ENCODE measurements at places on chromosomes 2 and 18.

GRCh38 chr2:48059975-48060374, 153.7 kb upstream of the FBXO11 start:
- no peak for DNase-seq

DNA sequence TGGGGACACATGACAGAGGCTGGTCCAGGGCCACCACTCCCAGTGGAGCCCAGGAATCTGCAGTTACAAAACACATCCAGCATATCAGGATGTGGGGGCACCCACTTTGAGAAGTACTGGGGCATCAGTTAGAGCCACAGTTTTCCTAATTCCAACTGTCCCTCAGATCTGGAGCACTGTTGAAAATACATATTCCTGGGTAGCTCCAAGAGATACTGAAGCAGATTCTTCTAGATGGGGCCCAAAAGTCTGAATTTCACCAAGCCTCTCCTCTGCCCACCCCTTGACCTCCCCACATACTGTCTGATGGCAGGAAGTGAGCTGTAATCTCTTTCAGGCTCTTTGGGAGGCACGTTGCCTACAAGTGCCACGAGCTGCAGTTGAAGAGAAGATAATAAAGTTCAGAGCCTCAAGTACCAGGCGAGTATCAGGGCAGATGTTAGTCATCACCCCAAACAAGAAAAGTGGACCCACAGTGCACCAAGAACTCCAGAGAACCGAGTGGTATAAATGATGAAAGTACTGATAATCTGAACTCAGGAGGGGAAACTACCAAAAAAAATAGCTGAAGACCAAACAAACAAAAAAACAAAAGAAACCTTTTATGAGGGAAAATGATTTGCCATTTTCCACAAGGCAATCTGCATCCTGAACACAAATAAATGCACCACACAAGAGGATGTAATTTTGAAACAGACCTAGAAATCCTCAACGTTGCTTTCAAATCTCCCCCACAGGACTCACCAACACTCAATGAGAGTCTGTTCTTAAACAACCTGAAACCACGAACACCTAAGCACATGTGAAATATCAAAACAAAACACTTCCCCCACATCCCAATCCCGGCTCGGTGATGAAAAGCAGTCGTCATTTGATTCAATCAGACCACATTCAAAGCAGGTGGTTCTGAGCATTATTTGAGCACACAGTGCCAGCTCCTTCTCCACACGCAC, 98.7 kb downstream of the TCF4 start:
- no peak for DNase-seq

DNA sequence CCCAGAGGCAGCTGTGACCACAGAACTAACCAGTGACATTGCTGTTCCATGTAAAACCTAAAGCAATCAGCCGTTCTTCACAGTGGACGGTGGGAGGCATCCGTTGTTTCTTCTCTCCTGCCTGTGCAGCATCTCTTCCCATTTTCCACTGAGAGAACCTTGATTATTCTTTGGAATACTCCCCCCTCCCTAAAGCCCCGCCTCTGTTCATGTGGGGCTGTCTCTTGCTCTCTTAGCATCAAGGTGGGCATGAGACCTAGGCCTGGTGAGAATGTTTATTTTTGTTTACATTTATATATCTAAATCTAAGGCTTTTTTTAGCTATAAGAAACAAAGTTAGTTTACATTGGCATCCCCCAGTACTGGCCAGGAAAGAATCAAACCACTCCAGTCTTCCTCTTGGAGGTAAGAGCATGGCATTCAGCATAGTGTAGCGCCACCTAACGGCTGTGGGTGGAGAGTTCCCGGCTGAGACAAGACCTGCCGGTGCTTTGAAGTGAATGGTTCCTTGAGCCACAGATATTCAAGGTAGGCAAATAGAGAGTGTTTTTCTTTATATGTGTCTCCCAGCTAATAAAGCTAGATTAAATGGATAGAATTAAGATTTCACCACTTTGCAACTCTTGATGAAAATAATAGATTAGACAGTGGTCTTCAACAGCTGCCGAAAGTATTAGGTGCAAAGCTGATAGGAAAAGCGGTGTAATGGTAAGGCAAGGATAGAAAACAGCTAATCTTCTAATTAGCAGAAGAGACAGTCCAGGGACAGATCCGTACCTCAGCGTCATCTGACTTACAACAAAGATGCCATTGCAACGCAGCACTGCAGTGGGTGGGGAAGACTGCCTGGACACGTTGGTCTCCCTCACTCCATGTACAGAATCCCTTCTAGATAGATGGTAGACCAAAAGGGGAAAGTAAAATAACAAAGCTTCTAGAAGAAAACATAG, 219.6 kb upstream of the RAB12 start:
- DNase-seq: peak; percentile 49

DNA sequence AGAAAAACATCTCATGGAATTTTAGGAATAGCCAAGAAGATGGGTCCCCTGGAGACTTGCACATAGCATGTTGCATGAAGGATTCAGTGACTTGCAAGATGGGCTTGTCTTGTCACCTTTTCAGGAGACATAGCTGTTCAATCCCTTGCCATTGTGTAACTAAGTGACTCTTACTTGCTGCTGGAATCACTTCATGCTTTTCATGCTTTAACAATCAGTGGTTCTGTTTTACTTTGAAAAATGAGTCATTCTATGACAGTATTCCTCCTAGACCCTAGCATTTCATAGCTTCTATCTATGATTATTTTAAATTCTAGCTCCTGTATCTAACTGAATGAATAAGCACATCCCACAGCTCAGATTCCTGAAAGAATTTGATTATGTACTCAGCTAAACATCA, 2.8 kb downstream of the KYNU start:
- DNase-seq: no peak

- DNase-seq: no peak
These were observed 24.7 kb downstream of the ATAD2B start for GRCh38 chr2:23901966-23902846.

GRCh38 chr2:176109192-176109901, 2.3 kb downstream of the HOXD11 start:
- no peak for DNase-seq

GRCh38 chr2:189192766-189193165, 13.2 kb upstream of the COL5A2 start:
- no peak for DNase-seq

GRCh38 chr18:376311-376710, 108.5 kb upstream of the THOC1 start:
- no peak for DNase-seq

DNA sequence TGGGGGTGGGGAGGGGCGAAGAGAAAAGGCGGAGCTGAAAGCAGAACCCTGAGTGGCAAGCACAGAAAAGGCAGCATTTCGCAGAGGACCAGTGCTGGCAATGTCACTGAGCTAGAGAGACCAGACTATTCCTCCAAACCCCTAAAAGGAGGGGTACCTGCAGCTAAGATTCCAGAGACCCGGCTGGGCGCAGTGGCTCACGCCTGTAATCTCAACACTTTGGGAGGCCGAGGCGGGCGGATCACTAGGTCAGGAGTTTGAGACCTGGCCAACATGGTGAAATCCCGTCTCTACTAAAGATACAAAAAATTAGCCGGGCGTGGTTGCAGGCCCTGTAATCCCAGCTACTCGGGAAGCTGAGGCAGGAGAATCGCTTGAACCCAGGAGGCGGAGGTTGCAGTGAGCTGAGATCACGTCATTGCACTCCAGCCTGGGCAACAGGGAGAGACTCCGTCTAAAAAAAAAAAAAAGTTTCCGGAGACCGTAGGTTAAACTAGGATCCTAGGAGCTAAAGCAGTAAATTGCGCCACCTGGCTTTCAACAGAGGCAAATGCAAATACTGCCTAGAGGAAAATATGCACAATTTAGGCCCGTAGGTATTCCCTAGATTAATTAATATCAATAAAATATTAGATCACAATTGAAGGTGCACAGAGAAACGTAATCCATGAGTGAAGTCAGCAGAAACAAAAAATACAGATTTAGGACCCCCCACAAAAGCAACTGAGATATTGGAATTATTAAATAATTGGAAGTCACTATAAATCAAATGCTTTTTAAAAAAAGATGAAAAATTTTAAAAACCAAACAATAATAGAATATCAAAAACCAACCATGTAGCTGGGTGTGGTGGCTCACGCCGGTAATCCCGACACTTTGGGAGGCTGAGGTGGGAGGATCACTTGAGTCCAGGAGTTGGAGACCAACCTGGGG, 4.9 kb downstream of the UCN start:
- peak; percentile 86 for DNase-seq

GRCh38 chr2:69041214-69041613, 28.2 kb downstream of the ANTXR1 start:
- DNase-seq: no peak

DNA sequence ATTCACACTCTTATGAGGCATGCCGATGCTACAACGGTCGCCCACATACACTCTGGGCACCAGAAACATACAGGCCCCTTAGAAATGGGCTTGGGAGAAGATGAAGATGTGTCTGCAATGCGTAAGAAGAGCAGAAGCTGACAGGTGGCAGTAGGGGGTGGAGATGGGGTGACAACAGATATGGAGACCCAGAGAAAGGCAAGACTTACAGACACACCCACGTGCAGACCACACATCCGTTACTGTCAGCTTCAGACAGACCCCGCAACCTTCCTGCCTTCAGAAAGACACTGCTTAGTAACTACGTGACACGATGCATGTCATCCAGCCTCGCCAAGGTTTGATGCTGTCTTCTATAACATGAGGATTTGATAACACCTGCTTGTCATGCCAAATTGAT, 89.5 kb downstream of the ZFP36L2 start:
- DNase-seq: no peak

DNA sequence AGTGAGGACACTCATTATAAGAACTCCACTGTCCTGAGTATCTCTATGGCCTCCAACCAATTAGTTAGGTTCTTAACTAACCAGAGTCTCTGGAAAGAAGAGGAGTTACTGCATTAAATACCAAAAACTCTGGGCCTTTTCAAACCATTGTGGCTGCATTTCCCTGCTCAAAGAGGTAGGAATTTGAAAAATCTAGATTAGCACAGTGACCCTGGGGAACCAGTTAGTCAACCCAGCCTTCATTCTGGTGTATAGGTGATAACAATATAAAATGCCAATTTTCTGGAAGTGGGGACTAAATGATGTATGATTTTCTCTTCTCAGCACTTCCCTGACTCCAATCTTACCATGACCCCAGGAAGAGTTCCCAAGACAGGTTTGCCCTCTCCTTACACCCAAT, 287.8 kb upstream of the SETBP1 start:
- DNase-seq: no peak

- DNase-seq: no peak
These were observed 122.4 kb upstream of the LINC00305 start for GRCh38 chr18:64271246-64271645.

DNA sequence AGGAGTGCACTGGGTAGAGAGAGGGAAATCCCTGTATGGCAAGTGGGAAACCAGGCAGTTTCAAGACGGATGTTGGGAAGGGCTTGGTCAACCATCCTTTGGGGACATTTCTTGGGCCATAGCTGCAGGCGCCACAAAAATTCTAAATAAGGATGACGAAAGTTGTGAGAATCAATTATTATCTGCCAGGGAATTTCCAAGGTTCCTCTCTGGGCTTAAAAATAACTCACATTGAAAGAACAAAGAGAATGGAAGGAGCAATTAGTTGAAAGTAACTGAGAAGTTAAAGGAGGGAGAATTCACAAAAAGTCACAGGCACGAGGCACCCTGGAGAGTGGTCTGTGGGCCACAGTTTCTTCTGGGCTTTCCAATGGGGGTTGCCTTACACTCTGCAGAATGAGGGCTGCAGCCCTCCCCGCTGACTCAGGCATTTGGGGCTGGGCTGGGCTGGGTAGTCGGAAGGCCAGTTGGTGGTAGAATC, 195.7 kb downstream of the SMAD7 start:
- no peak for DNase-seq

Measured in RKO (cell line).